Smooth muscle cell of the coronary artery (primary cell): ENCODE measurements at places on chromosomes 16 and 17. TPM values are rescaled to one million over a fixed set of nuclear protein-coding genes. Genes with fewer than 3 reads are reported as not detected.

TBC1D28 gene
- total RNA-seq = not detected in 2 replicates

IRX5 gene
- 1.2 and 2.7 TPM in 2 replicates for total RNA-seq

TIGD7 gene
- 3.9 and 4.7 TPM in 2 replicates for total RNA-seq

SCPEP1 gene
- total RNA-seq = 48.1 and 96.4 TPM in 2 replicates

FASN gene
- total RNA-seq = 38.4 and 89.0 TPM in 2 replicates

MRPS23 gene
- 31.4 and 54.5 TPM in 2 replicates for total RNA-seq

NOD2 gene
- 0.30 and 0.59 TPM in 2 replicates for total RNA-seq

TBX21 gene
- not detected in 2 replicates for total RNA-seq

AGRP gene
- 0.08 TPM in 1 of 2 replicates, not detected in the other for total RNA-seq

SP6 gene
- 0.08 and 0.12 TPM in 2 replicates for total RNA-seq

PPP1R1B gene
- total RNA-seq = 3.0 TPM in 1 of 2 replicates, not detected in the other

ARL5C gene
- total RNA-seq = not detected in 2 replicates

EDC4 gene
- total RNA-seq = 46.8 and 50.8 TPM in 2 replicates

SLC47A1 gene
- total RNA-seq = 0.53 and 4.6 TPM in 2 replicates

MFAP4 gene
- total RNA-seq = 11.0 and 23.6 TPM in 2 replicates

C17orf113 gene
- total RNA-seq = under 0.01 and 0.15 TPM in 2 replicates

ABCA8 gene
- 57.4 and 85.5 TPM in 2 replicates for total RNA-seq
